Hepatocyte (in vitro differentiated cells): ENCODE measurements at places on chromosomes 6 and 20.

DNA sequence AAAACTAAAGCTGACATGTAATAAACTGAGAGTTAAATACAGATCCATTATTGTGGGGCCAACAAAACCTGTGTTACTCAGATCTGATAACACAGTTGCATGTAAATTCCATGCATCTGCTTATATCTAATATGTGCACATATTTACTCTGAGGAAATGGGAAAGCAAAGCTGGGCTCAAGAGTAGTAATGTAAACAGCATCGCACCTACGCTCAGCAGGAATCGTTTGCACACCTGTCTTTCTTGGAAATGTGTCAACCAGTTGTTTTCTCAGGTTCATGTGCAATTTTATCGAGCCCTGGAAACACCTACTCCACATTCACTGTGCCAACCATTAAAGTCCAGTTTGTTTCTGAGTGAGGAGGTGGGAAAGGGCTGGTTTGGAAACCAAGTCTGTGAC is 80.3 kb upstream of the CNKSR3 start:
- no peaks in the 10 kb centered on the region for H3K27me3 ChIP-seq
- H3K4me1 ChIP-seq = no peaks in the 10 kb centered on the region
- no peak for DNase-seq
- no peak overlapping the region for H3K4me3 ChIP-seq
- H3K36me3 ChIP-seq = no peaks in the 10 kb centered on the region

DNA sequence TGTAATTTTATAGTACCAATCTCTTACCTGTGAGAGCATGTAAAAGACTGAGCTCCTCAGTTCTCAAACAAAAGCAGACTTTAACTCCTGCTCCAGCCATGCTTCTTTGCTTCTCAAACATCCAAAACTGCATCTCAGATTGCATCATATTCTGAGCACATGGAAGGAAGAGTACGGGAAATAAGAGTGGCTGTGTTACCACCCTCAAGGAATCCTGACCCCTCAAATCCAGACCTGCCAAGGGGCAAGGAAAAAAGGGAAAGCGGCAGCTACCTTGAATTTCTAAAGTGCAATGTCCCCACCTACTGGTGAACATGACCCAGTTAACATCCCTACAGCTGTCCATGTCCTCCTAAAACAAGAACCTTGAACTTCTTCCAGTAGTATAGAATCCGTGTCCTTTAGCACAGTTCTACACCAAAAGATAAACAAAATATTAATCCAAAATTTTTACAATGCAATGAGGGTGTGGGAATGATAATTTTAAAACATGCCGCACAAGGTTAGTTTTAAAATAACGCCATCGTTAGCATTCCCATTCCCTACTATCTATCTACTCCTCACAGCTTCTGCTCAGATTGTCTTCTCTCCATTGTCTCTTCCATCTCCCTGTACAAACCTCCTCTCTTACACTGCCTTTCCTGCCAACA is 34.1 kb upstream of the HLA-DQB1 start:
- H3K27ac ChIP-seq = no peak overlapping the region
- H3K27me3 ChIP-seq = peaks cover 16% of the 10 kb centered on the region
- DNase-seq = peak; percentile 78
- no peaks in the 10 kb centered on the region for H3K4me1 ChIP-seq
- H3K4me3 ChIP-seq = no peak overlapping the region

DNA sequence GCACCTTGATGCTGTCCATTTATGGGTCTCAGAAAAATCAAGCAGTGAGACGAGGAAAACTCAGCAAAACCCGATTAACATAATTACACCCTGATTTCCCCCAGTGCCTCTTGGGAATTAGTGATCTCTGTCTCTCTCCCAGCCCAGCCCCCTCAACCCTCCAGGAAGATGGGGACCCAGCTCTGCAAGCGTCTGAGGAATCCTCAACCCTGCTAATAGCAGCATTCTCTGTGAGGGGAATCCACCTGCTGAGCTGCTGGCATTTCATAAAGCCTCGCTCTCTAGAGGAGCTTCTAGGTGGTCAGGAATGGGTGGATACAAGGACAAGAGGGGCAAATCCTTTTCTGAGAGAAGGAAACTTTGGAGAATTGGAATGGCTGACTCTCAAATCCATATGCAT is 13.9 kb downstream of the NR2E1 start:
- DNase-seq = no peak
- H3K4me1 ChIP-seq = peaks cover 14% of the 10 kb centered on the region

GRCh38 chr6:14713008-14713960 is 532.6 kb upstream of the JARID2 start:
- DNase-seq = no peak
- no peaks in the 10 kb centered on the region for H3K36me3 ChIP-seq
- no peak overlapping the region for H3K27ac ChIP-seq
- H3K27me3 ChIP-seq = no peaks in the 10 kb centered on the region
